Stimulated activated CD4-positive, alpha-beta T cell treated with anti-CD3 and anti-CD28 coated beads, TNF-alpha, amount 100 ng/mL, for 4 hours (primary cell): ENCODE measurements at places on chromosomes 7 and 10.
A peak's percentile ranks its signal among the peaks of the same experiment; 100 is the strongest.

GRCh38 chr7:89772276-89772675, 382.0 kb upstream of the STEAP1 start:
- no peak for DNase-seq

DNA sequence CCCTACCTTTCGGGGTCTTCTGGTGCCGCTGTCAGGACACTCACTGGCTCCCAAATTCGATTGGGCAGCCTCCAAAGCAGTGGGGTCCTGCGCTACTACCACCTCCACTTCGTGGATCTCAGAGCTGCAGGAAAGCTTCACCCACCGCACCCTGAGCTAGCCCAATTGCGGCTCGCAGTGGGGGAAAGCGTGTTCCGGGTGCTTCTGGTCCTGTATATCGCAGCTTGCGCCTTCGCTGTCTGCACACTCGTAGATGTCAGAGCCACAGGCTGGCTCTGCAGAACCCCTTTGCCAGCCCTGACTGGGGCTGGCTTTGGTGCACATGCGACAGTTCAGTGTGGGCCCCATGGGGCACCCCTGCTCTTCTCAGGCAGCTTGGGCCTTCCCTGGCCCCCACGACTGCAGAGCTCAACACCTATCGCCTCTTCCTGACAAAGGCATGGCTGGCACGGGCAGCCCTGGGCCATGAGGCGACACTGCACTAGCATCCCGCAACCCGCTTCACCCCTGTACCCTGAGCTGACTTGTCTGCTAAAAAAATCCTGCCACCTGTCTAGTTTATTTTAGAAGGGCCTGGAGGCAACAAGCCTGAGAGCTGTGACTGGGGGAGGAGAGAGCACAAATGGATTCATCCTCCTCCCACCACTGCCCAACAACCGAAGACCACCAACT, 78.7 kb upstream of the ABI1 start:
- DNase-seq: no peak

DNA sequence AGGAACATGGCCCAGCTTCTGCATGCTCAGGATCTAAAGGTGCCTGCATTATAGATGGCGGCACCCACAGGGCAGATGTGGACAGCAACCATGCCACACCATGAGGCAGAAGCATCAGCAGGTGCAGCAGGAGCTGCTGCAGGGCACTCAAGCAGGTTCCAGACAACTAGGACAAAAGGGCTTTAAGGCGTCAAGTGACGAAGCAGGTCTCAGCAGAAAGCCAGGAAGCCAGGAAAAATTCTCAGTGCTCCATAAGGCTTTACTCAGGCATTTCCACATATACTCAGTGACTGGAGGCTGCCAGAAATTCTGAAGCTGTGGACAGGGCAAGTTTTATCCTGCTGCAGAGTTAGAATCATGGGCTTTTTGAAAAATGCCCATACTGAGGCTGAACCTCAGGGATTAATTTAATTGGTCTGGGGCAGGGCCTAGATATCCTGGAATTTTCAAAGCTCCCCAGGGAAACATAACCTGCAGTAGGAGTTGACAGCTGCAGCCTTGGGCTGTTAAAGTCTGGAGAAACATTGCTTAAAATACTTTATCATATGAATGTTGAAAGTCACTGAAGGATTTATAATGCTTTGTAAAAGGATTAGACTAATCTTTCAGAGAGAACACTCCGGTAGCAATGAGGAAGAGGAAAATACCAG, 68.1 kb upstream of the RNF148 start:
- no peak for DNase-seq

- no peak for DNase-seq
Measured at GRCh38 chr7:71131256-71132126, 453 bp upstream of the GALNT17 start.

DNA sequence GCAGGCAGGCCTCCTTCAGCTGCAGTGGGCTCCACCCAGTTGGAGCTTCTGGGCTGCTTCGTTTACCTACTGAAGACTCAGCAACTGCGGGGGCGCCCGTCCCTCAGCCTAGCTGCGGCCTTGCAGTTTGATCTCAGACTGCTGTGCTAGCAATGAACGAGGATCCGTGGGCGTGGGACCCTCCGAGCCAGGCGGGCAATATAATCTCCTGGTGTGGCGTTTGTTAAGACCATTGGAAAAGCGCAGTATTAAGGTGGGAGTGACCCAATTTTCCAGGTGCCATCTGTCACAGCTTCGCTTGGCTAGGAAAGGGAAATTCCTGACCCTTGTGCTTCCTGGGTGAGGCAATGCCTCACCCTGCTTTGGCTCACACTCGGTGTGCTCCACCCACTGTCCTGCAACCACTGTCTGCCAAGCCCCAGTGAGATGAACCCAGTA, 159.2 kb upstream of the FOXP2 start:
- DNase-seq: no peak

GRCh38 chr7:91876391-91877133, 3.9 kb downstream of the MTERF1 start:
- no peak for DNase-seq

DNA sequence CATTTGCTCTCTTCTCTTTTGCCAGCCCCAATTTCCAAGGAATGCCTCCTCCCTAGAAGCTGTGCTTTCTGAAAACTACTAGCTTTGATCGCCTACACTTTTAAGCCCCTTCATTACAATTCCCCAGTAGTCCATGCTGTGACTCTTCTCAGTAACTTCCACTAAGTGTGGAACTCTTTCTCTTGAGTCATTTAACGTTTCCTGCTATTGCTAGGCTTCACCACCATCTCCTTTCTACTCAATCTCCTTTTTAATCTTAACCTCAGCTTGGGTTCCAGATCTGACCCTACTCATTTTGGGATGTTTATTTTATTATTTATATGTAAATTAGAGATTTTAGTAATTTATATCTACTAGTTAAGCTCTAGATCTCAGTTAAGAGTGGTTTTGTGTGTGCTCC, 14.4 kb upstream of the SEMA3D start:
- no peak for DNase-seq

DNA sequence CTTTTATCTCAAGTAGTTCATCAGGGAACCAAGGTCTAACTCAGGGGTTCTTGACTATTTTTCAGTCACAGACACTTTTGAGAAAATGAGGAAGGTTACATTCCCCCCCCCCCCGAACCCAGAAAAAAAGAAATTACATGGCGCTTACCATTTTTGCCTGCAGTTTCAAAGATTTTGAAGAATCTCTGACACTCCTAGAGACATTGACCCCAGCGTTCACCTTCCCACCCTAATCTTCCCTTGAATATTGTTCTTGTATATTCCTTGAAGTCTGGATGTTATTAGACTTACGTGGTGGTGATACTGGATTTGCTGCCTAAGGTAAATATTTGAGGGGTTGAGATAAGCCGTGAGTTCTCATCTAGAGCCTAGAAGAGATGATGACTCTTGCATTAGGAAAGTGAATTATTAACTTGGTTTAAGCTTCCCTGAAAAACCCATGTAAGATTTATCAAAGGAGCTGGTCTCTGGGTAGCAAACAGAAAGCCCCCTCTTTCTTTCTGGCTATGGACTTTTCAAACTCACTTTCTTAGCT, 245.7 kb upstream of the FOXK1 start:
- no peak for DNase-seq

- no peak for DNase-seq
Measured at GRCh38 chr10:29007370-29007747, 281.5 kb upstream of the LYZL1 start.

DNA sequence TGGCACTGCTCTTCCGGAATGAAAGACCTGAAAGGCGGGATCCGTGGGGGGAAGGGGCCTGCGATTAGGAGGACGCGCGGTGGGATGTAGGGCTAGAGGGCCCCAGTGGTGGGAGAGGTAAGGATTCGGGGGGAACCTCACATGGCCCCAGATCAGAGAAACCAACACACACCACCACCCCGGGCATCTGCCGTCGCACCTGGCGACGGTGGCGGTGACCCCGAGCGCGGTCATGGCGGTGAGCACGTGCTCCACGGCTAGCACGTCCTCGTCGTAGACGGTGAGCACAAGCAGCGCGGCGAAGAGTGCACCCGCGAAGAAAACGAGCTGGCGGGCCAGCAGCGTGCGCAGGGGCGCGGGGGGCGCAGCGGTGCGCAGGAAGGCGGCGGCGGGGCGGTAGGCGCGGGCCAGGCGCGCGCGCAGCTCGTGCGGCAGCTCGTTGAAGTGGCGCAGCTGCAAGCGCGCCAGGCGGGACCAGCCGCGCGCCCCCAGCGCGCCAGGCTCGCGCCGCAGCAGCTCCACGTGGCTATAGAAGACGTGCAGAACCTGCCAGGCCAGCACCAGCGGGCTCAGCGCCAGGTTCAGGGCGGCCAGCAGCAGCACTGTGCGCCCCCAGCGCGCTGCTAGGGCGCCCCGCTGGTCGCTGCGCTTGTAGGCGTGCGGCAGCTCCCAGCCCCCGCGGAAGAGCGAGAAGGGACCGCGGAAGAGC, 5.7 kb downstream of the ATG9B start:
- no peak for DNase-seq

DNA sequence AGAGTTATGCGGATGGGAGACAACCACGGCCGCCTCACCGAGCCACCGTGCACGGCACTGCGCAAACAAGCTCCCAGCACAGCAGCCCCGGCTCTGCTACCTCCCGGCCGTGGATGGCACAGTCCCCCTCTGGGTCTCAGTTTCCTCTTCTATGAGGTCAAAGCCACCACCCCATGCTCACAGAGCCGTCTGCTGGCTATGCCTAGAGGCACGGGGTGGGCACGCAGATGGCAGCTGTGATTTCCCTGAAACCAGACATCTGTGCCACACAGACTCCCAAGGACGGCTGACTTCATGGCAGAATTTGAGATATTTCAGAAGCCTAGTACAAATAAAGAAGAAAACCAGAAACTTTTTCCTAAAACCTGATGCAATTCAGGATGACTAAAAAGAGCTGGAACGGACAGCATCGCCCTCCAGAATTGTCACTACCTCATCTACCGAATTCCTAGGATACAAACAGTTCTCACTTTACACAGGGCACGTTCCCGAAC, 73.2 kb downstream of the AMZ1 start:
- no peak for DNase-seq

DNA sequence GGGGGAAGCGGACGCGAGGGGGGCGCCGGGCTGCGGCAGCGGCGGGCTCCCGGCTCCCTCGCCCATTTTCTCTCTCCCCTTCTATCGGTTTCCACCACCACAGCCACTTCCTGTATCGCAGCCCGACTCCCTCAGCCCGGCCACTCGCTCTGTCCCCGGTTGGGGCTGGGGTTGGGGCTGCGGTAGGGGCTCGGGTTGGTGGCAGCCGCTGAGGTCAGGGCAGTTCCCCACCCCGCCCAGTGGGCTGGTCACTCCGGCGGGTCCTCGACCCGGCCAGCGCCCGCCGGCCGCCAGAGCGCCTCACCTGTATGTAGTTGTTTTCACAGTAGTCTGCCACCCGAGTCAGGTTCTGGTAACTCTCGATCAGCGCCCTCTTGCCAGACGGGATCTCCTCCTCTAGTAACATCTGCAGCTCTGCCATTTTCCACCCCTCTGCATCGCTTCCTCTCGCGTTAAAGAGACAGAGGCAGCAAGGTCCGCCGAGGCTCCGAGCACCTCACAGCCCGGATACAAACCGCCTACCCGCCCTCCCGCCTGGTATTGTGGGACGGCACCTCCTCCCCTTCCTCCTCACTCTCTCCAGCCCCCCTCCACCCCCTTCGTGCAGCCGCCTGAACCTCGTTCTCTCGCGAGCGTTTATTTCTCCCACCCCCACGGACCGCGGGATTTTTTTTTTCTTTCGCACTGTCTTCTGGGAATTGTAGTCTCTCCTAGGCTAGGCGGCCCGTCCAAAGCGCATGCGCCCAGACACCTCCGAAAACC, at the start of gene ABI1:
ABI1 (minus strand) TSS at position 516 of the 762 bp plus-strand sequence; CDS start at position 421, 95 bp downstream.
- peak; percentile 97 for DNase-seq

DNA sequence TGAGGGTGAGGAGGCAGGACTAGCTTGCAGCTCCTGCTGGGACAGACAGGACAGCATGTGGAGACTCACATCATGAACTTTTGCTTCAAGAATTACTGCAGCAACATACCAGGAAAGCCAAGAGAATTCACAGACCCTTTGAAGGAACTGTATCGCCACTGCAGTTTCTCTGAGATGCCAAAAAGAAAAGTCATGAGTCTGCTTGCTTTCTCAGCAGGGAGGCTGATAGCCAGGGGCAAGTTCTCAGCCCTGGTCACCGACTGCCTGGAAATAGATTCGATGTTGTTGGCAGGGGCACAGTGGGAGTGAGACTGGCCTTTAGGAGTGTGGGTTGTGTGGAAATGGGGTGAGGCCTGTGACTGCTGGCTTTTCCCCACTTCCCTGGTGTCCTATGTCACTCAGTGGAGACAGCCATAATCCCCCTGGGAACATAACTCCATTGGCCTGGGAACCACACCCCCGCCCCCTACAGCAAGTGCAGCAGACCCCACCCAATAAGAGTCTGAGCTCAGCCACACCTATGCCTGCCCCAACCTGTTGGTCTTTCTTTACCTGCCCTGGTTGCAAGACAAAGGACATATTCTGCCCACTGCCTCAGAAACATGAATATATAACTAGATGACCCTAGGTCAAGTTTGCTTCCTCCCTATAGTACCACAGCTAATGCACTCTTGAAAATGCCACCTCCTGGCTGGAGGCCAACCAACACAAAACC, 1.6 kb upstream of the SAMD9 start:
- no peak for DNase-seq
